ENCODE measurements at places on chromosomes 13 and 19.

DNA sequence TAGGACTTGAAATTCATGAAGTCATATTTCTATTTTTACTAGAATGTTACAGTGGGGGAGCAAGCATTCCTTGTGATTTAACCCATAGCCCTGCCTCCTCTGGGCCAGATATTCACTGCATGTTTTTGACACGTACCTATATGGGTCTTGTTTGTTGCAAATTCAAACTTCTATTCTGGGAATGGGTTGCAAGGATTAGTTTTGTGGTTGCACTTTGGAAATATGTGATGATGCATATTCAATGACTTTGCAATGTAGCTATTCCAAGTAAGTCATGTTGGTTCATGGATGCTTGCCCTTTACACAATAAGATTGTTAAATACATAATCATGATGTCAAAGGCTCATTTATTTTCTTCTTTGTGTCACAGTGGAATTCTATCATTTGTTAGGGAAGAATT, 440.8 kb downstream of the TDRD3 start:
- no peak for DNase-seq

- DNase-seq = no peak
Observed at GRCh38 chr13:48400850-48401291, 12.0 kb downstream of the LPAR6 start.

DNA sequence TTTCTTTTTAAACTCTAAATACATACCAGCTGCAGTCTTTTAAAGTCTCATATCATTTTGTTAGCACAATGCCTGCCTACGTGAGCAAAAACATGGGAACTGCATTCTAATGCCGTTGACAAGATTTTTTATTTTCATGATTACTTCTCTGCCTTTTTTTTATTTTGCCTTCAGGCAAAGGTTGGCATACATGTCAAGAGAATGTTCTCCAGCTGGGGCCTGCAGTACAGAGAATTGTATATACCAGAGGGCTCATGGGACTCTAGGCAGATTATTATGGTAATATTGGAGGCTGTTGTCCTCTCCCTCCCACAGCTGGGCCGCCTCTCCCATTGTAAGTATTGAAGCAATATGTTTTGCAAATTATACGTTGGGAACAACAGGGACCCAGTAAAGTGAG, 53.9 kb upstream of the OBI1 start:
- DNase-seq = no peak

- no peak for DNase-seq
Observed at GRCh38 chr13:20128459-20128931, 32.4 kb downstream of the GJA3 start.

DNA sequence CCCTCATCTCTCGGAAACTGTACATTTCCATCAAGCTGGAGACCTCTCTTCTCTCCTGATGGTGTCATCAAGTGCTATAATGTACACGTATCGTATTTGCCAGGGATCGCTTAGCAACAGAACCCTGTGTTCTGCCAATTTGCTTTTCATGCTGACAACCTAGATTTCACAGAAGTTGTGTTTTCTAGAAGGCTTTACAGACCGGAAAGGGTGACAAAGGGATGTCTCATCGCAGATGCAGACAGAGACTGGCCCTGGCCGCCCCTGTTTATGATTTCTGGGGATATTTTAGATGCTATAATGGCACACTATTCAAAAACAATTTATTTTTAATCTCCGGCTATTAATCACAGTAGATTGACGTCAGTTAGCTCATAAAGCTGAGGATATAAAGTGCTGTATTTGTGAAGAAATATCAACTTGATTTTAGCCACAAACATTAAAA, 291.4 kb downstream of the IRS2 start:
- DNase-seq = no peak
